ENCODE measurements at places on chromosomes 6 and 20.

DNA sequence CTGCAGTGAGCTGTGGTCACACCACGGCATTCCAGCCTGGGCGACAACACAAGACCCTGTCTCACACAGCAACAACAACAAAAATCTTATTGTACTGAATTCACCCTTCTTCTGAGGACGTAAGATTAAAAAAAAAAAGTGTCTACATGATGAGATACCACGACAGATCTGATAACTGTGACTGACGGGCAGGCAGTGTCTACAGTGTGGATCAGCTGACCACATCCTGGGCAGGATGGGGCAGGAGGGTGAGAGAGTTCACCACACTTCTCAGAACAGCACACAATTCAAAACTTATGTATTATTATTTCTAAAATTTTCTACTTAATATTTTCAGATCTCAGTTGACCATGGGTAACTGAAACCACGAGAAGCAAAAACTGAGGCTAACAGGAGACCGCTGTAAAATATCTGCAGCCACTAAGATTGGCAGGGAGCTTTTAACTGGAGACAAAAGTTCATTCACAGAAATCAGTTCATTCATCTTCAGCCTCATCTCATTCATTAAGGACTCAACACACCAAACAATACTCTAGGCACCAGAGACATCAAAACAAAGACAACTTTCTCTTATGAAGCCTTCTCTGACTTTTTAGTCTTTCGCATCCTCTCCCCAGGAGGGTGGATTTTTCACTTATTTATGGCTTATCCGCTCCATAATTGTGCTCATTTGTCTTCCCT, 15.7 kb upstream of the NHSL1 start:
- DNase-seq, result no peak

- DNase-seq, result no peak
Measured at GRCh38 chr6:168355716-168356522, 36.3 kb upstream of the DACT2 start.

GRCh38 chr20:32652739-32653526, 20.8 kb downstream of the C20orf203 start:
- peak; percentile 72 for DNase-seq

- peak; percentile 80 for DNase-seq
Measured at GRCh38 chr20:48928832-48929725, 7.6 kb downstream of the ARFGEF2 start.

- DNase-seq, result no peak
Measured at GRCh38 chr20:42549496-42549895, 640.2 kb downstream of the PTPRT start.

DNA sequence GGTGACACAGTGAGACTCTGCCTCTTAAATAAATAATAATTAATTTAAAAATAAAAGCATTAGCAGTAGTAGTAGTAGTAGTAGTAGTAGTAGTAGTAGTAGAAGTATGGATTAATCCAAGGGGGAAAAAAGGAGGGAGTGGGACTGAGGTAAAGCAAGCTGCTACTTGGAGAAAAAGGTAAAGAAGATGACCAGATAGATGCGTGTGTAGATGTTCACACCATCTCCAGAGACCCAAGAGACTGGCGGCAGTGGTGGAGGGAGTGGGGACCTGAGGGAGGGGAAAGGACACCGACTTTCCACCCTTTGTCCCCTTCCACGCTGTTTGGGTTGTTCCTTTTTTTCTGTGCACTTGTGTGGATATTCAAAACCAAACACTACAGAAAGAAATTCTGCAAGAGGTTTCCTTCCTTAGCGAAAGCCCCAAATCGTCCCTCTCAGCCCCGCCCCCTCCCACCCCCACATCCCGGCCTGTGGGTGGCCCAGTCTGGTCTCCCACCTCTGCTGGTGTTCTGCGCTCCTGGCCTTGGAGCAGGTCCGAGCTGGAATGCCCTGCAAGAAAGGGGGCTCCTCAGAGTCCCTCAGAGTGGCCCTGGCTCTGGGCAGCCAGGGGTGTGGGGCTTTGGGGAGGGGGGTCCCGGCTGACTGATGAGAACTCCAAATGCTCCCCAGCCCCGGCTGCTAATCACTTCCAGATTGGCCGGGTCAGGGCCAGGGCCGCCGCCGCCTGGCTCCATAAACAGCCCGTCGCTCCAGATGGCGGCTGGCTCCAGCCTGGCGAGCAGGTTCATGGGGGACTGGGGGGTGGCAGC, 60.2 kb downstream of the UBE2V1 start:
- DNase-seq, result no peak

- DNase-seq, result no peak
Measured at GRCh38 chr20:62727584-62728027, 19.0 kb downstream of the NTSR1 start.

GRCh38 chr6:11226005-11226404, 6.5 kb downstream of the NEDD9 start:
- DNase-seq, result no peak

GRCh38 chr6:157169656-157170055, 153.7 kb downstream of the TMEM242 start:
- DNase-seq, result no peak

DNA sequence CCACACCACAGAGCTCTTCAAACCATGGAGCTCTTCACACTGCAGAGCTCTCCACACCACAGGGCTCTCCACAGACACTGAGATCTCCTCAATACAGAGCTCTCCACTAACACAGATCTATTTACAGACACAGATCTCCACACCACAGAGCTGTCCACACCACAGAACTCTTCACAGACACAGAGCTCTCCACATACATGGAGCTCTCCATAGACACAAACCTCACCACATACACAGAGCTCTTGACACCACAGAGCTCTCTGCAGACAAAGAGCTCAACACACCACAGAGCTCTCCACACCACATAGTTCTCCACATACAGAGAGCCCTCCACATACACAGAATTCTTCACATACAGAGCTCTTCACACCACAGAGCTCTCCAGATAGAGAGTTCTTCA, 53.0 kb downstream of the ERMARD start:
- no peak for DNase-seq

- no peak for DNase-seq
Measured at GRCh38 chr20:23095499-23095898, 9.4 kb upstream of the CD93 start.

- DNase-seq, result no peak
Measured at GRCh38 chr6:32943864-32944649, 3.2 kb upstream of the HLA-DMB start.

- DNase-seq, result no peak
Measured at GRCh38 chr6:43077333-43077809, 1.3 kb downstream of the PTK7 start.

DNA sequence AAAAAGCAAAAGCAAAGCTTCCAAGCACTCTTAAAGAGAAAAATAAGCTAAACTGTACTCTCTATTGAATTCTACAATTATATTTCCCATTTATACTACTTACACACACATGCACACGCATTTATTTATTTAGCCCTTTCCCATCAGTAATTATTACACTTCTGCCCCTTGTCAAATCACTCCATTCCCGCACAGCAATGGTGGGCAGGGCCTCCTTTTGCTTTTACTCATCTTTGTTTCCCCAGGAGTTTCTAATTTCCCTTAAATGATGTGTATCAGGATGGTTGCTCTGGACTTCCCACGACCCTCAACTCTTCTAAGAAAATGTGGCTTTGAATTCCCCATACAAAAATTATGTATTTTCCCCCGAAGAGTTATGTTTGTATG, 19.9 kb downstream of the PXT1 start:
- no peak for DNase-seq

DNA sequence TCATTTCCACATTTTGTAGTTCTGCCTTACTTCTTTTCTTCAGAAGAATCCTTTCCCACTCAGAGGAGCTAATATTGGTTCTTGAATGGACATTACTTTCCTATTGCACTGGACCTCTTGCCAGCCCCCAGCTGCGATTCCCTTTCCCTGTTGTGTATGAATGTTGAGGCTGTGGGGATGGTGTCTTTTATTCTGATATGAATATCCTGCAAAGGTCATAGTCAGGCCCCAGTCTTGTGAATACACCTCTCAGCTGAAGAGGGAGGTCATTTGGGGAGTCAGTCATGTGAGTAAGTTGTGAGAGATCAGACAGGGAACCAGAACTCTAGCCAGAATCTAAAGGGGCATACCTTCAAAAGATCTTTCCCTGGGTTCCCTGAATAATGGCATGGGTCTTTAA, 32.6 kb upstream of the OSTM1 start:
- no peak for DNase-seq

DNA sequence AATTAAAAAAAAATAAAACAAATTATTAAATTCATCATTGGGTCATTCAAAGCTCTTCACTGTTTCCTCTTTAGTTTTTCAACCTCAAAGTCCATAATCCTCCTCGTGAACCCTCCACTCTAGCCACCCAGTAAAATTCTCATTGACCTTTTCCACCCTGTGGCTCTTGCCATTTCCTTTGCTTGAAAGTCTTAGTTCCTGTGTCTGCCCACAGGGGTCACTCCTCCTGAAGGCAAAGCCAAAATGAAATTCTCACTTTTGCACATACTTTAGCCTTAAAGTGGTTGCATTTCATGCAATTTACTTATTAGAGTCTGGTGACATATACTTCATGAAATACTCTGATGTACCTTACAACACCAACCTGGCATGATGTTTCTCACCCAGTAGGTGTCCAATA, 263.7 kb downstream of the BMP2 start:
- no peak for DNase-seq

DNA sequence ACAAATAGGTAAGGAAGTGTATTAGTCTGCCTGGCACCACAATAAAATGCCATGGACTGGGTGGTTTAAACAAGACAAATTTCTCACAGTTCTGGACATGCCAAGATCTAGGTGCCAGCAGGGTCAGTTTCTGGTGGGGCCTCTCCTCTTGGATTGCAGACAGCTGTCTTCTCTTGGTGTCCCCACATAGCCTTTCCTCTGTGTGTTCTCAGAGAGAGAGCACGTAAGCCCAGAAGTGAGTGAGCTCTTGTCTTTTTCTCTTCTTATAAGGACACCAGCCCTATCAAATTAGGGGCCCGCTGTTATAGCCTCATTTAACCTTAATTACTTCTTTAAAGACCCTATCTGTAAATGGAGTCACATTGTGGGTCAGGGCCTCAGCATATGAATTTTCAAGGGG, 28.3 kb downstream of the SMPDL3A start:
- no peak for DNase-seq

DNA sequence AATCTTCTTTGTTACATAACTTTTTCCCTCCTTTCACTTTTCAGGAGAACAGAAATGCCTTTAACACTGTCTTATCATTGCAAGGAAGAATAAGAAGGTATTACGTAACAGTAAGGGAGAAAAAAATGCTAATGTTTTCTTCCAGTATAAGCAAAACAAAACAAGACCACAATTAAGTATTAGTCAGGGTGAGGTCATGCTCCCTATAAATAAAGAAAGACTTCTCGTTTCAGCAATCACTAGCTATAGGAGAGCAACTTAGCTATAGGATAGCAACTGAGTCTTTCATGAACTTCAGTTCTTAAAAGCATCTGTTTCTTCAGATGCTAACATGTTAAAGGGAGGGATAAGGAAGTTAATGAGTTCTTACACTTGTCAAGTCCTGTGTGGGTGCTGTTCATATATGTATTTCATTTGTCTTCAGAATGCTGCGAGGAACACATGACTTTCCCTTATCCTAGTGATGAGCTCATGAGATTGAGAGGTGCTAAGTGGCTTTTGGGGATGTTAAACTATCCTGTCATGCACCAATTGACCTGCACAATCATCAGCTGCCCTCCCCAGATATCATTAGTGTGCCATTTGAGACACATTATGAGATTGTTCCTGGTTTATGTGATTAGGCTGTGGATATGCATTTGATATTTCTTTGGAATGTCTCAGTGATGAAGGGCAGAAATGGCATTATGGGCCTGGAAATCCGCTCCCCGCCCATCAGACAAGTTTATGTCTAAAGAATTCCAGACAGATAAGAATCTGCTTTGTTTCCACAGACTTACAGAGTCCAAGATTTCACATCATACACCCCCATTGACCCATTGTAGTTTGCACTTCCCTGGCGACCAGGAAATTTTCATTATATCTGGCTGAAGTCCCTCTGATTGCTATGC, 37.5 kb downstream of the LAMA4 start:
- peak; percentile 75 for DNase-seq

DNA sequence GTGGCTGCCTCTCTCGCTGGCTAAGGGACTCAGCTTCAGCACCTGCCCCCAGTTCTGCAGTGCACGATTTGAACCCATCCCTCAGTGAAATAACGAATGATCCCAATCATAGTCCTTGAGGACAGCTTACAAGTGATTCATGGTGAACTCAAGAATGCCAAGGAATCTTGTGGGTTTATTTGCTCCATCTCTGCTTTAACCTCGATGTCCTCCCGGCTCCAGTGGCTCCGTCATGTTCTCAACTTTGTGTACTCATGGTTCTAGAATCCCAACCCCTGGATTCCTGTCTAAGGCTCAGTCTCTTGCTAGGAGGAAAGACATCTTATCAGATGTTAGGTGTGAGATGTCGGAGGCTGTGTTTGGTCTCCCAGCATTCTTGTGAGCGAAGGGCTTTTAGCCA, 29.0 kb upstream of the GTSF1L start:
- peak; percentile 36 for DNase-seq

- DNase-seq, result no peak
Measured at GRCh38 chr6:4607793-4608192, 168.4 kb upstream of the CDYL start.

- peak; percentile 42 for DNase-seq
Measured at GRCh38 chr20:16517946-16518783, 55.1 kb downstream of the KIF16B start.

DNA sequence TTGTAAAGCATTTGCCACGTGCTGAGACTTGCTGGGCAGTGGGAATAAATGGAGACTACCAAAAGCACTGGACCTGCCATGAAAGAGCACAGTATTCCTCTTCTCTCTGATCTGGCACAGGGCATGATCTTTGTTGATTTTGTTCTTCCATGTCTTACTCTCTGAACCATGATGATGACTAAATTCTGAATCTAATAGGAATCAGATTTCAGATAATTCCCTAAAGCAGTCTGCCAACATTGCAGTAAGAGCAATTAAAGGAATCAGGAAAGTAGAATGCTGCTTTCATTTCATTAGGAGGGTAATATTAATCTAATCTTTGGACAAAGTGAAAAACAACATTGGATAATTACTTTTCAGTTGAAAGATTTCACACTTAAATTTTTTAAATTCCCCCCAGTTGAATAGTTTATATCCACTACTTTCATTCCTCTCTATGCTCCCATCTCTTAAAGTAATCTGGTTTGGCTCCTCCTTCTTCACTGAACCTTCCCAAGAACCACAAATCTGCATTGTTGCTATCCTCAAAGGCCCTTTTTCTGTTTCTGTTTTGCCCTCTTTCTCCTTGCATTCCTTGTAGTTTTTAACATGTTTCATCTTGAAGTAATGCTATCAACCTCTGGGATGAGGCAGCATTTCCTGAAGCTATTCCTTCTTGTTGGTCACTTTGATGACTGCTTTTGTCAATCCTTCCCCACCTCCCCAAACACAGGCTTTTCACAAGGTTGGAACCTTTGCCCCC, 243.2 kb upstream of the TENT5A start:
- peak; percentile 56 for DNase-seq

- DNase-seq, result peak; percentile 17
Measured at GRCh38 chr6:160337301-160337700, 10.9 kb upstream of the SLC22A3 start.

GRCh38 chr20:38449046-38449445, 13.9 kb upstream of the SNHG17 start:
- no peak for DNase-seq

GRCh38 chr6:9002833-9003232, 567.5 kb upstream of the SLC35B3 start:
- DNase-seq, result no peak
